ENCODE measurements at places on chromosomes 6 and 20.

GRCh38 chr6:142685852-142686506 is 259.0 kb downstream of the HIVEP2 start:
- DNase-seq = no peak

DNA sequence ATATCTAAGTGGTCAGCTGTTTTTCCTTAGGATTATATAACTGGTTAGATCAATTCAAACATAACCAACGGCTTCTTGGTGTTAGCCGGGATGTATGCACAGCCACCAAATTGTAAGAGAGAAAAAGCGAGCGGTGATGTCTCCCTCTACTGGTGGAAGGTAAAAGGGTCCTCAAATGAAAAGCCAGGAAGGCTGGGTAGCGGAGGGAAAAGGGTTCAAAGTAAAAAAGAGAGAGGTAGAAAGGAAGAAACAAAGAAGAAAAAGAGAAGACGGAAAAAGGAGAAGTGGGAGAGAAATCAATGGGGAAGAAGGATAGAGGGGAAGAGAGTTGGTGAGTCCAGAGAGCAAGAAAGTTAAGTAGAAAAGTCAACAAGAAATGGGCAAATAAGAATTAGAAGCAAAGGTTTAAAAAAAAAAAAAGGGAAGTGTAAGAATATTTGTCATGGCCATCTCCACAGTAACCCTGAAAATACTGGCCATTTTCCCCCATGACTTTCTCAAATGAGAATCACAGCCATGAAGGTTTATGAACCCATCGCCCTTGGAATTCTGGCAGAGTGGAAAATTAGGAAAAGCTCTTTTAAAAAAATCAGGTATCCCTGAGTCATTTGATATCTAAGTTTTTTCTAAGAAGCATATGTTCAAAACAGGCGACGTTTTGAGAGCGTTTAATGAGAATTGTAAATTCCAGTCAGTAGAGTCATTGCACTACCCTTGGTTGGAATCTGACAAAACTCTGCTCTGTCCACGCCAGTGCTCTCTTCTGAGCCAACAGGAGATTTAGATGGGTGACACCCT is 155.6 kb upstream of the SNX9 start:
- peak; percentile 68 for DNase-seq

DNA sequence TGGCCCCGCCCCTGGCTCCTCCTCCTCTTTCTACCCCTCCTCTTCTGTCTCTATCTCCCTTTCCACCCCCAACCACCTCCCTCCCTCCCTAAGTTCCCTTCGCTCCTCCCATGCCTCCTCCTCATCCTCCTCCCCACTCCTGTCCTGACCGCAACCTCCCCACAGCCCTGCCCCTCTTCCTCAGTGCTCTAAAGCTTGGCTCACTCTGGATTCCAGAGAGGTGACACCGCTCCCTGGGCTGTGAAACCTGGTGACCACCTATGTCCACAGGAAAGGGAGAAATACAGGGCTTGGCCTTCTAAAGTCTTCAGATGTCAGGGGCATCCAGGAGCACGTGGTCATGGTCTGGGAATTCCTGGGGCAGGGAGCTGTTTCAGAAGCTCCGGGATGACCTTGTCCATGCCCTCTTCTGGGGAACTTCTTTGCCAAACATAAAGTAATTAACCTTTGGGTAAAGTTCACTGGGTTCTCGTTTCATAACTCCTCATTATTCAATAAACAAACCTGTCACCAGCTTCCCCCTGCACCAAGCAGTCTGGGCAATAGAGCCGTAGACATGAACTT is 345 bp upstream of the CST5 start:
- no peak for DNase-seq

DNA sequence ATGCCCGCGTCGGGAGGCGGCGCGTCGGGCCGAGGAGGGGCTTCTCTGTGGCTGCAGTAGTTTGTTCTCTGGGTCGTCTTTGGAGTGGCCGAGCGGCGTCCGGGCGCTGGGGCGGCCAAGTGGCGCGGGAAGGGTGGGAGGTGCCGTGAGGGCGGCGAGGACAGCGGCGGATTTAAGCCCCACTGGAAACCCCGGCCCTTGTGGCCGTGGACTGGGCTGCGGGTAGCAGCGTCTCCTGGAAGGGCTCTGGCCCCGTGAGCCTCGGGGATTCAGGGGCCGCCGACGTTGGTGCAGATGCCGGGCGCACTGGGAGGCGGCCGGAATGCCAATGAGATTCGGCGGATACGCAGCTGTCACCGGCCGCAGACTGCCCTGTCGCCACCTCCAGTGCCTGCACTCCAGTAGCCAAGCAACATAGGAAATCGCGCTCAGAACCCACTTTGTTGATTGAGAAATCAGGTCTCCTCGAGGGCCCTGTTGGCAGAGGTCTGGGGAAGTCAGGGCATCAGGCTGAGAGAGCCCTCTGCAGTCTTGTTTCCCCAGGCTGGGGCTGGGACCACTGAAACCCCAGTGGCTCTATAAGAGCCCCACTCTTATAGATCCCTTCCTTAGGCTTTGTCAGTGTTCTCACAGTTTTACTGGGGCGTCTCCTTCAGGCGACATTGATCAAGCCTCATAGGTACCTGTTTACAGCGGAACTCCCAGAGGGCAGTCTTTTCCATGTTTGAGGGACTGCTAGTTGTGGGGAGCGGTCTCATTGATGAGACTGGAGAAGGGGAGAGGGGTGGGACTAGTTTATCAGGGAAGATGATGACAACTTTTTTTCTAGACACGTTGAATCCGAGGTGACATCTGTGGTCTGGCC is 642 bp downstream of the GZF1 start:
- no peak for DNase-seq

GRCh38 chr20:54633374-54634355 is 158.3 kb downstream of the DOK5 start:
- DNase-seq = no peak

GRCh38 chr20:64188682-64189529 is 24.7 kb downstream of the MYT1 start:
- DNase-seq = peak; percentile 81
